ENCODE measurements at places on chromosomes 4 and X.

DNA sequence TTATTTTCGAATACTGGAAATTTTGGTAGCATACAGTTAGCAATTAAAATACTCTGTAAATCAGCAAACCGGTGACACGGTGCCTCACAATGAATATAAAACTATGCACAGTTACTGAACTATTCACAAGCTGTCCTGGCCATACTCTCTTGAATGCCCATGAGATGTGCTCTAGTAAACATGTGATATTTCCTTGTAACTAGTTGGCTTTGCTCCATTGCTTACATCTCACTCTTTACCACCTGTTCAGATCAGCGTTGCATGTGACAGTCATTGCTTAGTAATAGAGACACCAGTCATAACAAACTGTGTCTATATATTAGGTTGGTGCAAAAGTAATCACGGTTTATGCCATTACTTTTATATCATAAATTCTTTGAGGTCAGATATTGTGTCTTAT lies 897.9 kb upstream of the FTHL17 start:
- no peak overlapping the region for H3K27ac ChIP-seq
- DNase-seq = no peak
- H3K36me3 ChIP-seq = no peaks in the 10 kb centered on the region

DNA sequence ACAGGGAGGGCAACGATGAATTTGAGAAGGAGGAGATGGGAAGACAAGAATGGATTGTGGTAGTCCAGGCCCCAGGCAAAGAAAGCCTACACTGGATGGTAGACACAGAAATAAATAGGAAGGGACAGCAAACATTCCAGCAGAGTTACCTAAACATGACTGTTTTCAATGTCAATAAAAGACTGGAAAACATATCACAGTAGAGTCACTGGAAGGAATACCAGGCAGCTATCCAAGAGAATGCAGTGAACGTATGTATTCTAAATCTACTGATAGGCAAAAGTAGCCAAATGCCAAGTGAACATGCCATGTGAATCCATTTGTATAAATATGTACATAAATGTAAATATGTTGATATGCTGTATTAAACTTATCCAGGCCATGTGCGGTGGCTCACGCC lies 183.0 kb downstream of the PALLD start:
- H3K27ac ChIP-seq = no peak overlapping the region
- H3K4me3 ChIP-seq = no peak overlapping the region
- H3K4me1 ChIP-seq = peaks cover 3% of the 10 kb centered on the region
- no peak for DNase-seq

- peaks cover 27% of the 10 kb centered on the region for H3K4me1 ChIP-seq
- H3K36me3 ChIP-seq = no peaks in the 10 kb centered on the region
- DNase-seq = no peak
- H3K27ac ChIP-seq = peak overlapping the region; percentile 57
Measured at GRCh38 chr4:159105761-159106243, 2.9 kb downstream of the RAPGEF2 start.

DNA sequence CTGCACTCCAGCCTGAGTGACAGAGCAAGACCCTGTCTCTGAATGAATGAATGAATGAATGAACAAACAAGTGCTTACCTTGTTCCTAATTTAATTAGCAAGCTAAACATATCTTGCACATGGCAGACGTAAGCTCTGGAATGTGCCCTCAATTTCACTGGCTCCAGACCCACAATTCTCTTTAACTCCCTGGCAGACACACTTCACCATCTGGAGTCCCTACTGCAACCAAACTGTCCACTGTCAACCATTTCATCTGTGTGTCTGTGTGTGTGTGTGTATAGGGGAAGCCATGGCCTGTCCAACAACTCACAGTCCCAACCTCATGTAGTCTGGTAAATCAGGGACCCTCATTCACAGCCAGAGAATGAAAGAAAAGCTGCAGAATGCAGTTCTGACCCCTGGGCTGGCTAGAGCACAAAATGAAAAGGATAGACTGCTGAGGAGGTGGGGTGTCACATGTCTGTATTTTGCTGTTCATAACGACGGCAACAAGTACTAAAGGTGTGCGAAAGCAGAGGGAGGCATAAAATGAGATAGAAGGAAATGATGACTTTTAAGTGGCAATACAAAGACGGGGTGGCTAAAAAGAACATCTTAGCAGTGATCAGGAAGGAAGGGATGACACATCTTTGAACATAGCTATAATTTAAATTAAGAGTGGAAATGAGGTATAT lies 114.1 kb downstream of the TSPAN5 start:
- H3K4me1 ChIP-seq = peaks cover 15% of the 10 kb centered on the region
- H3K27me3 ChIP-seq = no peaks in the 10 kb centered on the region
- H3K36me3 ChIP-seq = no peaks in the 10 kb centered on the region
- no peak for DNase-seq

DNA sequence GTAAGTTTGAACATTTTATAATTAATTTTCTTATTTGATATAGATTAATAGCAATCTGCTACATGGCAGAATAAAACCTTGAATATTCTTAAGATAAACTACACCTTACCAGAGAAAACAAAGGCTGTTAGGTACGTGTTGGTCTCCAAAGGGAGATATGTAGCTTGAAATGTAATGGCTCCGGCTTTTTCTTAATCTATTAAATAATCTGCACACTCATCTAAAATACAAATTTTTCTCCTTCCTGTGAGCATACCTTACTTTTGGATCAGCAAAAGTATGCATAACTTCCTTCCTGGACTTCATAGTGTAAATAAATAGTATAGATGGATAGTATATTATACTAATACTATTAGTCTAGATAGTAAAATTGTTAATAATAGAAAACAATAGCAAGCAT lies 141.3 kb downstream of the JADE1 start:
- peaks cover 3% of the 10 kb centered on the region for H3K4me1 ChIP-seq
- no peak for DNase-seq
- no peaks in the 10 kb centered on the region for H3K27me3 ChIP-seq
- no peak overlapping the region for H3K27ac ChIP-seq
- no peak overlapping the region for H3K4me3 ChIP-seq

- peaks cover 2% of the 10 kb centered on the region for H3K27me3 ChIP-seq
- H3K4me3 ChIP-seq = no peak overlapping the region
- peak overlapping the region; percentile 56 for H3K27ac ChIP-seq
- H3K36me3 ChIP-seq = no peaks in the 10 kb centered on the region
Measured at GRCh38 chr4:79851625-79852304, 221.3 kb downstream of the ANTXR2 start.

GRCh38 chrX:1450361-1451161 lies 2.1 kb downstream of the ASMTL start:
- H3K36me3 ChIP-seq = peaks cover 43% of the 10 kb centered on the region
- peaks cover 1% of the 10 kb centered on the region for H3K4me1 ChIP-seq

- H3K27me3 ChIP-seq = no peaks in the 10 kb centered on the region
- H3K36me3 ChIP-seq = no peaks in the 10 kb centered on the region
- H3K4me3 ChIP-seq = no peak overlapping the region
- H3K27ac ChIP-seq = no peak overlapping the region
- no peak for DNase-seq
Measured at GRCh38 chr4:28385801-28386200, 1525.2 kb downstream of the STIM2 start.

DNA sequence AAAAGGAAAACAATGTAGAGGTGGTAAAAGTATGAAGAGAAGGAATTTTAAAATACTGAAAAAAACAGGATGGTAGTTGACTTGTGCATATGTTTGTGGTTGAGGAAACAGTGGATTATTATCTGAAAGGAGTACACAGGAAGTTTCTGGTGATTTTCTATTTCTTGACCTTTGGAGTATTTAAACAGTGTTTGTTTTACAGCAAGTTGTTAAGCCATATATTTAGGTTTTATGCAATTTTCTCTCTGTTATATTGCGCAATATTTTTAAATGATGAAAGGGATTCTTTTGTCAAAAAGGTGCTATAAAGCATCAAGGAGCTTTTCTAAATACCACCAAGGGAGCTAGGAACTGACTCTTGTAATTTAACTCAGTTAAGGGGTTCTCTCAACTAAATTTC lies 343.1 kb upstream of the MAOA start:
- H3K27ac ChIP-seq = no peak overlapping the region
- no peaks in the 10 kb centered on the region for H3K4me1 ChIP-seq
- H3K36me3 ChIP-seq = no peaks in the 10 kb centered on the region
